ENCODE measurements at places on chromosomes 3 and 15.

DNA sequence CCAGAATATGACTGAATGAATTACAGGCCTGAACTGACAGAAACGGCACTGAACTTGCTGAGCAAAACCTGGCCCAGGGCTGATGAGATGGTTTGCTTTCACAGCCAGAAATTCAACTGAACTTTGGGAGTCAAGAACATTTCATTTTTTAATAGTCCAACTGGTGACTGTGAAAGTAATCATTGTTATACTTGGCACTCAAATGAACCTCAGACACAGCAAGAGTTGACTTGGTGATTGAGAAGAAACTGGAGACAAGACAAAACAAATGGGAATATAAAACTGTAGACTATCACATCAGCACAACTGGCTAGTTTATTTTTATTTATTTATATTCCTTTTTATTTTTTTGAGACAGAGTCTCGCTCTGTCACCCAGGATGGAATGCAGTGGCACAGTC lies 858.9 kb upstream of the CFAP20DC start:
- DNase-seq, result no peak

DNA sequence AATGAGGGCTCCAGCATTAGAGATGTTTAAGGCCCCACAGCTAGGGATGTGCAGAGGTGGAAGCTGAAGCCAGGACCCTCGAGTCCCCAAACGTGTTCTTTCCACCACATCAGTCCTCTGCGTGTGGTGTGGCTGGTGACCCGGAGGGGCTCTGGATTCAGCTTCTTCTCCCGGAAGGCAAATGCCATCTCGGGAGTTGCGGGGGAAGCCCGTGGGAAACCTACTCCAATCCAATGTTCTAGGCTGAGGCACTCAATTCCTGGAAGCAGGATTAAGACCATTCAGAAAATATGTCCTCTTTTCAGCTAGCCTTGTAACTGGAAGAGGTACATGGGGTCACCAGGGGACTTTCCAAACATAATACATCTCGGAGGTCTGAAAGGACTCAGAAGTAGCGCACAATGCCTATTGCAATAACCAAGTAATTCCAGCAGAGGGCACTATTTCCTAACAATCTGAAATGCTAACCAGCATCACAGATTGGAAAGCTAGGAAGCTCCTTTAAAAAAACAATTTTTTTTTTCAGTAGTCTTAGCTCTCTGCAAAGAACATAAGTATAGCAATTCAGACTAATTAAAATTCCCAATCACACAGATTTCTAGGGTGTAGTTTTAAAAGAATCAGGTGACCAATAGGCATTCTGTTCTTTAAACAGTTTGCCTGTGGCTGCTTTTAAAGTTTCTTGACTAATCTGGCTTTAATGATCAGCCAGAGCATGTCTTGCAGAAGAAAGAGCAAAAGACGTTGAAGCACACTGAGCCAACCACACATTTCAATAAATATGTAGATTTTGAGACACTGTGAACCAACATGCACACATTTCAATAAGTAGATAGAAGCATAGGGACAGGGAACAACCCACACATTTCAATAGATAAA lies 36.1 kb downstream of the BNC1 start:
- peak; percentile 1 for DNase-seq

- DNase-seq, result no peak
These were observed 266.0 kb downstream of the VPS13C start for GRCh38 chr15:61794276-61794675.

DNA sequence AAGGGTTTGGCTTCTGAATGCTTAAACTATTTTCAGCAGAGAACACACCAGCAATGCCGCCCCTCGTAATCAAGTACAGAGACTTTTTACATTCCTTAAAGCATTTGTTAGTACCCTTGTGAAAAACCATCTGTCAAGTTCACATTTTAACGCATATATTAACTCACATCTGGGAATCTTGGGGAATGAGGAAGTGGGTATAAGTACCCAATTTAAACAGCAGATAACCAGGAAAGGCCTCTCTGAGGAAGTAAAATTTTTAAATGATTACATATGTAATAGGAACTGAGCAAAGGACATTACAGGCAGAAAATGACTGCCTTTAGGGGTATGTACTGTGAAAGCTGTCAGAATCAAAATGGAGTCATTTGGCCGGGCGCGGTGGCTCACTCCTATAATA lies 12.8 kb upstream of the CFAP44 start:
- DNase-seq, result no peak

DNA sequence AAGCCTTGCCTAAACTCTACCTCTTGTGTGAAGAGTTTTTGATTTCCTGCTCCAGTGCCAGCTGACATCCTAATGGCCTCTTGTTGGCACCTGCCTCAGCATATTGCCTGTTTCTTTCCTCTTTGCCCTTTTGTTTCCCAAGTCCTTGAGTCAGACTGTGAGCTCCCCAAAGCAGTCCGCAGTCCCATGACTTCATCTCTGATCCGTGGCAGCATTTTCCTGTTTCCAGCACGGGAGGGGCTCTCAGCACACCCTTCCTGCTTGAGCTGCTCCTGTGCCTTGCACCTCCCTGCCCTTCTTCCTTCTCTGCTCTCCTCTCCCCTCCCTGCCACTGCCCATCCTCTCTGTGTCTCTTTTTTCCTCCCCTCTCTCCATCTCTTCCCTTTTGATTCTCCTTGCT lies 179.6 kb downstream of the EPHB1 start:
- no peak for DNase-seq

DNA sequence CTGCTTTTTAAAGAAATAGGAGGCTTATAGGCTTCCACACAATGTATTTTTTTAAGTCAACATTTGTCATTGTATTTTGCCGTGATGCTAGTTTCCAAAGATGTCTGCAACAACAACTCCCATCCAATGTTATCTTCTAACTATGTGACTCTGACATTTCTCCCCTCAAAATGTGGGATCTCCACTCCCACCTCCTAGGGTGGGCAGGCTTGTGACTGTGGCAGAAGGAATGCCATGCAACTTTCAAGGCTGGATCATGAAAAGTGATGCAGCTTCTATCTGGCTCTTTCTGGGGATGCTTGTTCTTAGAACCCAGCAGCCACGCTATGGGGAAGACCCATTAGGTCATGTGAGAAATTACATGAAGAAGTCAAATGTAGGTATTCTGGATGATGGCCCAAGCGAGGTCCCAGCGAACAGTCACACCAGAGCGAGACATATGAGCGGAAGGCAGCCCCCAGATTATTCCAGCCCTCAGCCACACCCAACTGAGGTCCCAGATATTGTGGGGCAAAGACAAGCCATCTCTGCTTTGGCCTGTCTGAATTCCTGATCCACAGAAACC lies 124.3 kb downstream of the BDH1 start:
- no peak for DNase-seq

- DNase-seq, result no peak
These were observed 6.5 kb downstream of the ALAS1 start for GRCh38 chr3:52204337-52205073.

DNA sequence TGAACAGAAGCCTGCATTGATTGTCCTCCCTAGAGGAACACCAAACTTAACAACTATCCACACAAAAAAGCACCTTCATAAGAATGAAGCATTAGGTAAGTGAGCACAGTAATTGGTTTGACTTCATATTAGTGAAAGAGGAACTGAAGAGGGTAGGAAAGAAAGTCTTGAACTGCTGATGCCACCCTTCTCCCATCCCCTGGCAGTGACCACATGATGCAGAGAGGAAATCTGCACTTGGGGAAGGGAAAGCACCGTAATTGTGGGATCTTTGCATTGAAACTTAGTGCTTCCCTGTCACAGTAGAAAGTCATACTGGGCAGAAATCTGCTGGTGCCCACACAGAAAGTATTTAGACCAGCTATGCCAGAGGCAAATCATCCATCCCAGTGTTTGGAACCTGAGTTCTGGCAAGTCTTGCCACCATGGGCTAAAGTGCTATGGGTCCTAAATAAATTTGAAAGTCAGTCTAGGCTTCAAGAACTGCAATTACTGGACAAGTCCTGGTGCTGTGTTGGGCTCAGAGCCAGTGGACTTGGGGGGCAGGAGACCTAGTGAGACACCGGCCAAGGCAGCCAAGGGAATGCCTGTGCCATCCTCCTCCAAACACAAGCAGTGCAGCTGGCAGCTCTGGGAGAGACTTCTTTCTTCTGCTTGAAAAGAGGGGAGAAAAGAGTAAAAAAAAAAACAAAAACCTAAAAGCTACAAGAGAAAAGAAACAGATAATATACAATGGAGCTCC lies 63.6 kb downstream of the SLC15A2 start:
- DNase-seq, result no peak

DNA sequence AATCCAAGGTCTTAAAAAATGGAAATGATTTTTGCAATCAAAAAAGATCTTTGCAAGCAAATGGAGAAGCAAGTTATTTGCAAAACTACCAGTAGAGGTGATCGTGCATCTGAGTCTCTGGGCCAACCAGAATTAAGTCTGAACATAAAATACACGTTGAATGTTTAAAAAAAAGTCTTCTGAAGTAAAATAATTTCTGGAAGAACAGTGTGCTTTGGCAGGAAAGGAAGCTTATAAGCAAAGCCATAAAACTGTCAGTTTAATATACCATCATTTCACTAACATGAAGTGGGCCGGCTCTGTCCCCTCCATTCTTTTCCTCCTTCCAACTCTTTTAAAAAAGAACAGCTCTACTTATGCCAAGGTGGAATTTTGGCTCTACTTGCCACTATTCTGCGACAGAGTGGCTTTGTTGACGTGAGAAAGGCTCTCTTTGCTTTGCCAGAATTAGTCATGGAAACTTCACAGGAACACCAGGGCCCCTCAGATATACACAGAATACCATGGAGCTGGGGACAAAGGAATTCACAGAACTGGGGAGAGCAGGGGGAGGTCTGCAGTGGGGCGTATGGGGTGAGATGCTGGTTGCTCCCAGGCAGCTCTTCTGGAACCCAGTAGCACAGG lies 29.8 kb downstream of the FSTL1 start:
- DNase-seq, result no peak

All from caudate nucleus (tissue), 63 donors.